ENCODE measurements at places on chromosomes 16 and 17. TPM values are rescaled to one million over a fixed set of nuclear protein-coding genes. Genes with fewer than 3 reads are reported as not detected.

KRTAP1-5 gene
- not detected for total RNA-seq

KCTD11 gene
- 9.4 TPM for total RNA-seq

FGF11 gene
- total RNA-seq = 2.1 TPM

ASGR2 gene
- total RNA-seq = not detected

ZNF469 gene
- 11.8 TPM for total RNA-seq

All from placental epithelial cell (primary cell).